ENCODE measurements at places on chromosomes 1 and 21.

GRCh38 chr1:58331156-58331555 is 215.4 kb downstream of the OMA1 start:
- DNase-seq: no peak

GRCh38 chr1:36124404-36125128 is 456 bp downstream of the COL8A2 start:
- no peak for DNase-seq

- no peak for DNase-seq
Observed at GRCh38 chr1:197692965-197693364, 82.3 kb downstream of the DENND1B start.

GRCh38 chr1:26132834-26133167 is 21.2 kb downstream of the PDIK1L start:
- DNase-seq: no peak

DNA sequence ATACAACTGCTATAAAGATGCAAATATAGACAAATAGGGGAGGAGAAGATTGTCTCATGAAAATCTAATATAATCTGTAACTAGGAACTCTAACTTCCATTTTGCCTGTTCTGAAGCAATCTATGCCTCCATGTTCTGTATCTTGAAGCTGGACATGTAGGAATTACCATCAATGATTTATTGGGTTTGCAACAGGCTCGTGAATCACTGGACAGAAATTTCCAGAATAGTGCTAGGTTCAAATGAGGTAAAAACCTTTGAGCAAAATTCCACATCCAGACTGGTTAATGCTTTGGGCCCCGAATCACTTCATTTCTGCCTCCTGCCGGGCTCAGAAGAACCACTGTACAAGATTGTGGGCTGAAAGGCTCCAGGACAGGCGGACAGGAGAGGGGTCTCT is 110.7 kb upstream of the CTTNBP2NL start:
- DNase-seq: no peak

GRCh38 chr1:119896303-119896702 is at the start of gene ADAM30:
TSS of gene ADAM30 (minus strand) at chr1:119896515. CDS start at chr1:119896336, 179 bp downstream.
- DNase-seq: no peak

DNA sequence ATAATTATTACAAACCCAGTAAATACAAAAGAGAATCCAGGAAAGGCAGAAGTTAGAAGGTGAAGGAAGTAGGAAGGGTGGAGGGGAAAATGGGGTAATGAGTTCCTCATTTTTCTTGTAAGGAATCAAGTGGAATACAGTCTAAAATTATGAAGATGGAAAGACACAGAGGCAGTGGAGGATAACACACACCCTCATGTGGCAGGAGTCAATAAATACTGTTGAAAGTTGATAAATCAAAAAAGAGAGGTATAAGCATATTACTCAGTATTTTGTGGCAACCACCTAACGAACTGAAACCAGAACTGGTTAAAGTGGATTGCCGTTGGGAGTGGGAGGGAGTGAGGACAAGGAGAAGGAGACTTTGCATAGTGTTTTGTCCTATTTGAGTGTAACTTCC is 78.6 kb upstream of the SLC44A3 start:
- no peak for DNase-seq

DNA sequence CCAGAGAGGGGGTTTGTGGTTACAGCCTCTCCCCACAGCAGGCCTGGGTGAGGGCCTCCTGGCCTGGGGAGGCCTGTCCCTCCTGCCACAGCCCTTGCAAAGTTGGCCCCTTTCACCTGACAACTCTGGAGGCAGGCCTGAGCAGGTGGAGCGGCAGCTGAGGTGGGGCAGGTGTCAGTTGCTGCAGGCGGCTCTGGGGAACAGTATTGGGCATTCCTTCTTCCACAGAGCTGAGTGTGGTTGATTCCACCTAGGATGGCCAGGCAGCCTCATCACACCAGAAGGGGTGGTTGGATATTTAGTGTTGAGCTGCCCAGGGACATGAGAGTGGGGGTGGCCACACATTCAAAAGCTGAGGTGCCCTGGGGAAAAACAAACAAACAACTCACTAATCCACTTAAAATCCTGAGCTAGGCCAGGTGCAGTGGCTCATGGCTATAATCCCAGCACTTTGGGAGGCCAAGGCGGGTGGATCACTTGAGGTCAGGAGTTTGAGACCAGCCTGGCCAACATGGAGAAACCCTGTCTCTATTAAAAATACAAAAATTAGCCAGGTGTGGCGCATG is 31.1 kb downstream of the PIGP start:
- no peak for DNase-seq
